ENCODE measurements at places on chromosomes 6 and 20.

DNA sequence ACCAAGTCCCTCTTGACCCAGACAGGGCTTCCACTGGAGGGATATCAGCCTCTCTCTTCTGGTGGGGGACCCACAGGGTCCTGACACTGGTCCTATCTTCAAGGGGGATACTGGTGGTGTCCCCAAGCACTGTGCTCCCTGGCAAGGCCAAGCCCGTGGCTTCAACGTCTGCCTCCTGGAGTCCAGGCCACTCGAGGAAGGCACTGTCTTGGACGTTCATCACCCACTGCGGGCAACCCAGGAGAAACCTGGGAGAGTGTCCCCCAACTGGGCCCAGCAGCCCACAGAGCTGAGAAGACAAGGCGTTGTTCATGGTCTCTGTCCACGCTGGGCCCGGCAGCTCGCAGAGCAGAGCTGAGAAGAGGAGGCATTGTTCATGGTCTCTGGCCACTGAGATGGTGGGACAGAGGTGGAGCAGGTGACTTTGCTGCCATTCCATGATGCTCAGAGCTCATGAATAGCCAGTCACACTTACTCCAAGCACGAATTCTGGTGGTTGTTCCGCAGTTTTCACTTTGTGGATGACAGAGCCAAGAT is 37.5 kb upstream of the FRMD1 start:
- DNase-seq = no peak

- no peak for DNase-seq
Measured at GRCh38 chr20:21361266-21361665, 36.1 kb downstream of the NKX2-4 start.

- DNase-seq = no peak
Measured at GRCh38 chr20:59576216-59576953, 28.0 kb upstream of the PHACTR3 start.

DNA sequence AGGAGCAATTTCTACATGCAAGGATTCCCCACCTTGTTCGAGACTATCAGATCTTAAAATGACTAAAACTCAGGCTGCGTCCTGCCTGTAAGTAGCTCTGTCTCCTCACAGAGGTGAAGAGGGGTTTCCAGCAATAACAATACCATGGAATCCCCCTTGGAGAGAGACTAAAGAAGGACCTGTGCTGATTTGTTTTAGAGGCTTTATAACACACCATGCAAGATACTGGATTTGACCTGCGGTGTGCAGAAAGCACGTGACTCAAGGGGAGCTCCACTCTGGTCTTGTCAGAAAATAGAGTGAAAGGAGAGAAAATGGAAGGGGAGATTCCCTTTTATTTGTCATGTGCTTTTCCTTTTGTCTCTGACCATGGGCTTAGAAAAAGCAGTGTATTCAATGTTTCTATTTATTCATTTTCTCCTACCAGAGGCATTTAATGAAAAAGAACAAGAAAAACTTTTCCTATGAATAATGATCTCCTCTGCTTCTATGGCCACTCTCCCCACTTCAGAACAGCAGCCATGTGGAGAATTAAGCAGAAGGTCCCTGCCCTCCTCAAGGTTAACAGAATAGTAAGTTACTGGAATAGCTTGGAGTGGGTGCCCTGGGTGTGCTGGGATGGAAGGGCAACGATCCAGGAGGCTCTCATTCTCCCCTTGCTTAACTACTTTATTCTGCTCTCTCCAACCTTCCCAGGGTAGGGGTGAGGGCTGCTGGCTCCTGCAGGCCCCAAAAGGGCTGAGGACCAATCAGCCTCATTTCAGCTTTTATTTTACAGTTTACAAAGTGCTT is 19.2 kb upstream of the MRPS10 start:
- DNase-seq = no peak

- DNase-seq = no peak
Measured at GRCh38 chr6:92748131-92748530, 671.2 kb downstream of the EPHA7 start.

DNA sequence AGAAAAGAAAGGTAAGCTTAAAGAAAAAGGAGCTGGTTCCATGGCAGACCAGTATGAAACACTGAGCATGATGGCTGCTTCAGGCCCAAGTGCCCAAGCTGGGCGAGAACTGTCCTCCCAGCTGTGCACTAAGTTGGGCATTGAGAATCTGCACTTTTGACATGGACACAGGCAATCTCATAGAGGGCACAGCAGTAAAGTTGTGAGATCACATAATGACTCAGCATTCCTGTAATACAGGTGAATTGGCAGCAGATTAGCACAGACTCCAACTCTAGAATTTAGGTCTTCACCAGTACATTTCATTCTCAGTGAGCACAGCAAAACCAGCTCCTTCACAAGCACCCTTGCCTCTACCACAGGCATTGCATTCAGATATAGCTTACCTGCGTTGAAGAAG is 343.4 kb downstream of the PKHD1 start:
- DNase-seq = no peak

Data from HS-27A (cell line).